ENCODE measurements at places on chromosomes 6 and 20.
A peak's percentile ranks its signal among the peaks of the same experiment; 100 is the strongest.

- no peak for DNase-seq
Observed at GRCh38 chr6:107318100-107318736, 141.1 kb downstream of the PDSS2 start.

GRCh38 chr20:560680-561079 lies 17.1 kb upstream of the CSNK2A1 start:
- no peak for DNase-seq

- no peak for DNase-seq
Observed at GRCh38 chr20:21607971-21608725, 94.3 kb upstream of the NKX2-2 start.

- no peak for DNase-seq
Observed at GRCh38 chr6:30149858-30150550, 11.0 kb downstream of the TRIM10 start.

DNA sequence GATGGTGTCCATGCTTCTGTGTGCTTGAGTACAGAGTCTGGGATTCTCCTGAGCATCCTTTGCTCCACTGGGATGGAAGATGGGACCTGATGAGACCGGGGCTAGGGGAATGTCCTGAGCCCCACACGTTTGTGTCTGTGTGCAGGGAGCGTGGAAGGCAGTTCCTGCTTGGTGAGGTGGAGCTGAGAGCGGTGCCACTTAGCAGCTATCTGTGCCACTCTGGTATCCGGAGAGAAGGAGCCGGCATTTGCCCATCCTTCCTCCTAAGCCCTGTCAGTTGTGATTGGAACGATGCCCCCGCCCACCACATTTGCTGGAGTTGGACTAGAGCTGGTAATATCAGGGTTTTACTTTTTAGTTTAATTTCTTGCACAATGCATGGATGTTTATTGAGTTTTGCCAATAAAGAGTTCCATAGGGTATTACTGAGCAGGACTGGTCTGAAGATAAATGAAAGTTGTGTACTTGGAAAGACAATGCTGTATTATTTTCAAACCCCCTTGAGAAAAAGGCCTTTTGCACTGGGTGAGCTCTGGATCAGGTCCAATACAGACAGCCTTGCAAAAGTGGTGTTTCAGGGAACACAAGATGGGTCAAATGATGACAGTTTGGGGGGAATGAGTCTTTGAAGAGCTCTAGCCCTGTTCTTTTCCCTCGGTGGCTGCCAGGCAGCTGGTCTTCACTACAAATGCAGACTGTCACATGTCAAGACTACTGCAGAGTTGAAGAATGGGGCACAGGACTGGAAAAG lies 130.8 kb downstream of the SYCP2 start:
- no peak for DNase-seq

GRCh38 chr20:62745279-62745951 lies 36.8 kb downstream of the NTSR1 start:
- DNase-seq: no peak

DNA sequence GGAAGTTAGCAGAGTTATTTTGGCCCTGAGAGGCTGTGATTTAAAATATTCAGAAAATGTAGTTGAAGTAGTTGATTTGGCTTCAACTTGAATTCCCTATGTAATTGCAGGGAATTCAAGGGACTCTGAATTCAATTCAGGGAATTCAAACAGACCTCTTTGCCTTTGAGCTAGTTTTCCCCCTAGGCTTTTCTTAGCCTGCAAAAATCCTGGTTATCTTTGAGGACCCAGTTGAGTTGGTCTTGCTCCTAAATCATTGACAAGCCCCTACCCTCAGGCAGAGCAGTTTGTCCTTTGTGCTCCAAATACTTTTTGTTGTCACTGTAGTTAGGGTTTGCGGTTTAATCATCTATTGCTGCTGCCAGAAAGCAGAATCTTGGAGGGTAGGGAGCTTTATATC lies 20.4 kb downstream of the GCNT2 start:
- DNase-seq: no peak

DNA sequence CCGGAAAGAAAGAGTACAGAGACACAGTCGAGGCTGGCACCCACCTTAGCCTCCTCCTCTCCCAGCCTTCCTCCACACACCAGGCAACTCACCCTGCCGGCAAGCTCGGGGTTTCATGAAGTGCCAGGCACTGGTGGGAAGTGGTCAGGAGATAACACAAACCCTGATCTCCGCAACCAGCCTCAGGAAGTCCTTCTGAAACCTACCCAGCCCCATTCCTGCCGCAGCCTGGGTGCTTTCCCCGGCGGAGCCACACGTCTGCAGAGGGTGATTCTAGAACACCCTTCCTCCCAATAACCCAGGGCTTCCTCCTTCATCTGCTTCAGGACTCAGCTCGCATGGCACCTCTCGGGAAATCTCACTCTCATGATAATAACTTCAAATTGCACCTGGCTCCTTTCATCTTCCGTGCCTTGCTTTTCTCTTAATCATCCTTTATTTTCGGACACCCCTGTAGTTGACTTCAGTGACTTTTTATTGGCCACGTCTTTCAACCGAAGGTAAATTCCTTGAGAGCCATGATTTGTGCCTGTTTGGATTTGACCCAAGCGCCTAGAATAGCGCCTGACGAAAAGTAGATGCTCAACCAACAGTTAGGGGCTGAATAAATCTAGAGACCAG lies 8.7 kb upstream of the HLA-E start:
- peak; percentile 56 for DNase-seq

DNA sequence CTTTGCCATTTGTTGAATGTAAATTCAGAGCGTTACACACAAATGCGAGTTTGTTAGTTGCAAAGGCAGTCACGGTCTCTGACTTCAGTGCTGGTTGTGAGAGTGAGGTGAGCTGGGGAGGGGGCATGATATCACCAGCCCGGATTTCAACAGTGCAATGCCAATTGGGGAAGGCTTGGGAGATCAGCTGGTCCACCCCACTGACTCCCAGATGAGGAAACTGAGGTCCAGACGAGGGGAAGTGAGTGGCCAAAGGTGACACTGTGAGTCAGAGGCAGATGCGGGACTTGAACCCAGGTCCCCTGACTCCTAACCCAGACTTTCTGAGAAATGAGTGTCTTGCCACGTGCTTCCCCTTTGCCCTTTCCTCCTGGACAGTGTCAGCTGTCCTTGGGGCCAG lies 62.1 kb downstream of the CEBPB start:
- no peak for DNase-seq

DNA sequence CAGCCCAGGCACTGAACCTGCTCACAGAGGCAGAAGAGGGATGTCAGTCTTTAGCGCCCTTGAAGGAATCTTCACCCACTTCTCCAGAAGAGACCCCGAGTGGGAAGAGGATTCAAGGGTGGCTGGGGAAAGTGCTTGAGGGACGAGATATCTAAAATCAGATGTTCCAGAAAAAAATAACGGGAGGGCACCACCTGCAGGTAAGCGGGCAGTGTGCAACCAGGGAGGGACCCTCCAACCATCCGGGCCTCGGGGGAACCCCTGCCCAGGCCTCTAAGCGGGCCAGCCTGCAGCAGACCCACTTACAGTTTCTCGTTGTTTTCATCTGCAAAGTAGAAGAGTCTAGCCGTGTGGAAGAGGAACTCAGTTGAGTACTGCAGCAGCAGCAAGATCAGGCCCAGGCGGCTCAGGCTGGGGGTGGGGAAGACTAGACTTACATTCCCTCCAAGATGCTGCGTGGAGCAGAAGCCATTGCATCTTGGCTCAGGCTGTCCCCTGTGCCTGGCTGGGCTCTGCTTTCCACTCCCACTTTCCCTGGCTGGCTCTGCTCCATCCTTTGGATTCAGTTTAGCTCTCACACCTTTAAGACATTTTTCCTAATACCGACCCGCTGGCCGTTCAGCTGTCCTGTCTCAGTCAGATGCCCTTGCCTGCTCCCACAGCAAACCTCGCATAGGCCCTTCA lies 71.0 kb downstream of the TRAM2 start:
- no peak for DNase-seq

- DNase-seq: no peak
Observed at GRCh38 chr6:23323897-23324296, 754.5 kb downstream of the HDGFL1 start.

DNA sequence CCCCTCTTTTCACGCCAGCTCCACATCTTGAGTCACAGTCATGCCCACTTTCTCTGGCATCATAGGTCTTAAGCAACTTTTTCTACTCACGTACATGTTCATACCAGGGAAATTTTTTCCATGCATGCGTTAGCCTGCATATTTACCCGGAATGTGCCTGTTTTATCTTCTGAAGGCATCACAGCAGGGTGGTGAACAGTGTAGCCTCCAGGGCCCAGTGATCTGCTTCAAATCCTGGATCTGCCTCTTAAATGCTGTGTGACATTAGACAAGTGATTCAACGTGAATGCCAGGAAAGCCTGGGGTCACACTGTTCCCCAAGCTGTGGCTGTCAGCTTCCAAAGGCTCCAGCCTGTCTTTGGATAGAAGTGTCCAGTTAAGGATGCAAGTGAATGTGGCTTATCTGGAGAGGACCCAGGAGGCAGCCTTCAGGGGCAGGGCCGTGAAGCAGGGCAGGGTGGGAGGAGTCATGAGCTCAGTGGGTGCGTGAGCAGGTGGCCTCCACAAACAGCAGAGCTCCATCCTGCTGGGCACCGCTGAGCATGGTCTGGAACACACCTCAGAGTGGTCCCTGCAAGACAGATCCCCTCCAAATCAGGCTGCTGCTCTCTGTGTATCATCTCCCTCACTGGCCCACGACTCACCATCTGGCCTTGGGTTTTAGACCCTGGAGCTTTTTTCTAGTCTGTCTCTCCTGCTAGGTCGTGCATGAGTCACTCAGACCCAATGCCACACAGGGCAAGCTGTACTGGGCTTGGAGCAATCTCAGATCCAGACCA lies 30.4 kb upstream of the CD93 start:
- DNase-seq: no peak

GRCh38 chr6:132587424-132587823 lies 2.1 kb downstream of the TAAR5 start:
- no peak for DNase-seq

- no peak for DNase-seq
Observed at GRCh38 chr20:40607927-40608326, 81.1 kb downstream of the MAFB start.

DNA sequence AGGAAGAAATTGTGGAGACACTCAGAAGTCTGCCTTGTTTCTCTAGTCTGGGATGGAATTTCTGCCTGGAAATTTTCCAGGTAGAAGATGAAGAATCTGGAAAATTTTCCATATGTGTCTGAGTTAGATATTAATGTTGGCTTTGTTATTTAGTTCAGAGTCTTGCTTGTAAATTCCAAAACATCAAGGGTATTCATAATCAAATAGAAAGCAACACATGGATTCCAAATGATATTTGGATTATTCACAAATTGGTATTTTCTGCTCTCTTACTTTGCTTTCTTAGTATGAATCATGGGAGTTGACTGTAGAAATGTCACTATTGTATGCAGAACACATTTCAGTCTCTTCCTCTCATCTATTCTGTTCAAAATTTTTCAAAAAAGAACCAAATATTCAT lies 116.0 kb downstream of the GRIK2 start:
- DNase-seq: no peak

GRCh38 chr6:10081957-10082356 lies 332.9 kb downstream of the TFAP2A start:
- no peak for DNase-seq

GRCh38 chr6:29676981-29677601 lies 3.9 kb downstream of the ZFP57 start:
- DNase-seq: no peak

DNA sequence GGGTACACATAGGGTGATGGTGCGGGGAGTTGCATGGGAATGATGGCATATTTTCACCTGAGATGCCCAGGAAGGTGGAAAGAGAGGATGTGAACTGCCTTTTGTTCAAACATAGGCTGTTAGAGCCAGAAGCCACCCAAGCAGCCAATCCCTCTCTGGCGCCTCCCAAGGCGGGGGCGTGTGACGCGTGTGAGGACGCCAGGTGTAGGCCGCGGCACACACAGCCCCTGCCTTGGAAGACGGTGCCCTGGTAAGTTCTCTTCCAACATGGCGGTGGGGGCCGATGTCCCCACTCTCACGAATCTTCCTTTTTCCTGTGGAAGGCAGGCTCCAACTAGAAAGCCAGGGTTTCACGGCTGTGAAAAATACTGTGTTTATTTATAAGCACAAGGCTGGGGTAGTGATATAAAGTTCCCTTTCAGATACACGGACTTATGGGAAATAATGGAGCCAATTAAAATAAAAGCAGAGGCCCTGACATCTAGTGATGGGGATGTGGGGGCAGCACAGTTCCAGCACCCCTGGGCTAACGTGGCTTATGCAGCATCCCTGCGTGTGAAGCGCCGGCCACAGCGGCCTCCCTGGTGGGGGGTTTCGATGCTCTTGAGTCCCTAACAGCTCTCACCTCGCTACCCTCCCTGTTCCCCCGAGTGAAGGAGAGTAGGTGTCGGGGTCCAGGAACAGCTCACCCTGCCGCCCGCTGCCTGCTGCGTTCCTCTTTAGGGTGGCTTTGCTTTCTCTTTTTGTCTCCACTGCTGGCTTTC lies 28.3 kb downstream of the CDH4 start:
- no peak for DNase-seq

GRCh38 chr6:31575335-31575901 lies at the start of gene TNF:
Gene TNF, plus strand, starts transcription at chr6:31575565. Its CDS starts 177 bp downstream, at chr6:31575742.
- peak; percentile 56 for DNase-seq

- no peak for DNase-seq
Observed at GRCh38 chr6:2718334-2719092, 32.2 kb downstream of the MYLK4 start.

DNA sequence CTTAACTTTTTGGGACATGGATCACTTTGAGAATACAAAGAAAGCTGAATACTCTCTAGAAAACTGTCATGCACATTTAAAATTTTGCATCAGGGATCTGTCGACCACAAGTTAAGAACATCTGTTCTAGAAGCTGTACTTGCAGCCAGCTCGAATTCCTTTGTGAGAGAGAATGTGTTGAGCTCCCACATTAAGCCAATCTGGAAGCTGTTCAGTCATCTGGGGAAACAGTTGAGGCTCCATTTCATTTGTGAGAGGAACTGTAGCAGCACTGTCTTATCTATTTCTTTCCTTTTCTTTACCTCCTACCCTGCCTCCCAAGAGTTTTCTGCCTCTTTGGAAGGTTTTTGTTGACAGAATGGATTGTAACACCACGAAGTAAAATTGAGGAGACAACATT lies 50.8 kb downstream of the KAT14 start:
- no peak for DNase-seq

- no peak for DNase-seq
Observed at GRCh38 chr20:48143435-48144081, 358.3 kb upstream of the SULF2 start.

DNA sequence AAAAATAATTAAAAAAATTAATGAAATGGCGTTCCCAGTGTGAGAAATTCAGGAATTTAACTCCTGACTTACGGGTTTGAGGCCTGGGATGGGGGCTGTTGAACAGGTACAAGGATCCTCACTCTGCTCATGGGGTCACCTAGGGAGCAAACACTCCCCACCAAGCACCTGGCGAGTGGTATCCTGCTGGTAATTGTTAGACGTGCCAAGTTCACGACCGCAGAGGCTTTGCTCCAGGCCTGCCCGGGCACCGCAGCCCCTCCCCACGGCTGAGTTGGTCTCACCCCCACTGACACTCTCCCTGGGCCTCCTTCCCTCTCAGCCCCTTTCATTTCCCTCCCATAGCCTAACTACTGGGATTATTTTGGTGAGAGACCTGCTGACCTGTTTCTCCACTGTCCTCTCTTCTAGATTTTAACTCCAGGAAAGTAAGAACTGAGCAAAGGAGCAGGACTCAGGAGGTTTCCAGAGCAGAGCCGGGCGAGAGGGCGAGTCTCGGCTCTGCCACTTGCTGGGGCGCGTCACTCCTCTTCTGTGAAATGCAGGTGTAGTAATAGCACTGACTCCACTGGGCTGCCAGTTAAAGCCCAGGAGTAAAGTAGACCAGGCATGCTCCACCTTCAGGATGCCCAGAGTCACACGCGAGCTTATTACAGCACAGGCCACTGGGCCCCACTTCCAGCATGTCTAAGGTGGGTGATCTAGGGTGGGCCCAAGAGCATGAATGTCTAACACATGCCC lies 22.8 kb downstream of the BMP7 start:
- no peak for DNase-seq
